Stimulated activated CD4-positive, alpha-beta T cell treated with anti-CD3 and anti-CD28 coated beads, Interleukin-4, amount 100 ng/mL, for 24 hours (primary cell): ENCODE measurements at places on chromosomes 6 and 20.
A peak's percentile ranks its signal among the peaks of the same experiment; 100 is the strongest.

- no peak for DNase-seq
These were observed 34.4 kb upstream of the LOC128125822 start for GRCh38 chr6:63537959-63538300.

DNA sequence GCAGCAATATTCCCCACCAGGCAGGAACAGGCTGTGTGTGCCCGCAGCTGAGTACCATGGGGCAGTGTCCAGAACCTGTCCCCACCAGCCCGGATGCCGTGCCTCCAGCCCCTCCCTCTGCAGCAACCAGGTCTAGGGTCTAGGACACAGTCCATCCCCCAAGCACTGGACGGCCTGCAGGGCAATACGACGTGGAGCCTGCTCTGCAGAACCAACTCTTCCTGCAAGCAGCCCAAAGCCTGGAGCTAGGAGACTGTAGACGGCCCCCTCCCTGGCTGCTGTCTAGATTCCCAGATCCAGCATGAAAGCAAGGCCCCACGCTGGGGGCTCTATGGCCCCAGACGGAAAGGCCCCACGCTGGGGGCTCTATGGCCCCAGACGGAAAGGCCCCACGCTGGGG lies 128.2 kb upstream of the AFDN start:
- DNase-seq = no peak

- no peak for DNase-seq
These were observed 8.5 kb downstream of the ARFGEF2 start for GRCh38 chr20:48930035-48930434.

DNA sequence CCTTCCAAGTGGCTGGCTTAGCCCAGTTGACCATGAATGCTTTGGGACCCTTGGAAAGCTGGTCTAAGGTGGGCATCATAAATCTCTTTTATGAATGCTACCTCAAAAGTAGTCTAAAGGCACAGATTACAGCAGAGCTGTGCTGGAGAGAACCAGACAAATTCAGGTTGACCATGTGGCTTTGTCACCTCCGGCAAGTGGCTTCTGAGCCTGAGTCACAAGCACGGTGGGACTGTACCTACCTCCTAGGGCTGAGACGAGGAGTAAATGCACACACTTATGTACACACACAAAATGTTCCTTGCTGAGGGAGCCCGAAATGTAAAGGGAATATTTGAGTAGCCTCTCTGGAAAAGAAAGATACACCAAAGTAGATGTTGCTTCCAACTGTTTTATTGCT lies 155.9 kb downstream of the NFATC2 start:
- DNase-seq = peak; percentile 54

- DNase-seq = no peak
These were observed 23.7 kb upstream of the HLA-DQA1 start for GRCh38 chr6:32613475-32613874.

- DNase-seq = peak; percentile 95
These were observed at the start of gene RNF5 for GRCh38 chr6:32177788-32178546. Gene RNF5 (plus strand): TSS chr6:32178405. CDS start chr6:32178512, 107 bp downstream.
